ENCODE measurements at places on chromosomes 12 and 14.

GRCh38 chr14:56413721-56414120 lies 165.9 kb upstream of the TMEM260 start:
- no peak for DNase-seq

DNA sequence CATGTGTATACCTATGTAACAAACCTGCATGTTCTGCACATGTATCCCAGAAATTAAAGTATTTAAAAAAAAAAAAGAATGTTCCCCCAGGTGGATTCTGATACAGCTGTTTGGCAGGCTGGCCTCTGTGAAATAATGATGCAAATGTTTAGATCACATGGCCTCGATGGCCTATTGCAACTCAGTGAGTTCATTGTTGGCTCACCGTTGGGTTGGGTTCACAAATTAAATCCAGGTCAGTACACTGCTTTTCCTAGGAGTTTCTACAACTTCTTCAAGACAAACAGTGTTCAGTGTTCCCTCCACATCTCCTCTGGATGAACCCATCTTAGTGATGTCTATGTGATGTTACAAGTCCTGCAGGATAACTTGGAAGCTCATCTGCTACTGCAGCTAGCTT lies 58.3 kb upstream of the STXBP6 start:
- DNase-seq, result no peak

- DNase-seq, result no peak
Observed at GRCh38 chr12:10736463-10736862, 13.3 kb upstream of the YBX3 start.

DNA sequence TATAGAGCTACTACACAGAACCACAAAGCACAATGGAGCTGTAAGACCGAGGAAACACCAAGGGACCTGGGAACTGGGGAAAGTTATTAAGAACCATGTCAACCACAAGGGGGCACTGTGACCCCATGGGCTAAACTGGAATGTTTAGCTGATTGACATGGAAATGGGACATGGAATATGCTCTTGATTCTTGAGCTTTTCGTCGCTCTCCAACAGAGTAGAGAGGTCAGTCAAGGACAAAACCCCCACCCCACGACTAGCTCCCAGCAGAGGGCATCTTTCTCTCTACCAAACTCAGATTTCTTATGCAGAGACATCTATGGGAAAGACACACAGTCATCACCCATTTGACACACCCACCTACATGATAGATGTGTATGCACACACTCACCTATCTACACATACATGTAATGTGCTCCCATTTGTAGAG lies 10.1 kb downstream of the NDRG2 start:
- peak; percentile 83 for DNase-seq

GRCh38 chr12:85310456-85311076 lies 30.5 kb downstream of the ALX1 start:
- no peak for DNase-seq

Data from activated T-cell treated with anti-CD3 and anti-CD28 coated beads, Interleukin-2, amount 50 U/mL, for 48 hours (primary cell).